ENCODE measurements at places on chromosomes 4 and X.
A peak's percentile ranks its signal among the peaks of the same experiment; 100 is the strongest.

- DNase-seq: no peak
Measured at GRCh38 chr4:31984872-31985271, 1264.7 kb downstream of the PCDH7 start.

DNA sequence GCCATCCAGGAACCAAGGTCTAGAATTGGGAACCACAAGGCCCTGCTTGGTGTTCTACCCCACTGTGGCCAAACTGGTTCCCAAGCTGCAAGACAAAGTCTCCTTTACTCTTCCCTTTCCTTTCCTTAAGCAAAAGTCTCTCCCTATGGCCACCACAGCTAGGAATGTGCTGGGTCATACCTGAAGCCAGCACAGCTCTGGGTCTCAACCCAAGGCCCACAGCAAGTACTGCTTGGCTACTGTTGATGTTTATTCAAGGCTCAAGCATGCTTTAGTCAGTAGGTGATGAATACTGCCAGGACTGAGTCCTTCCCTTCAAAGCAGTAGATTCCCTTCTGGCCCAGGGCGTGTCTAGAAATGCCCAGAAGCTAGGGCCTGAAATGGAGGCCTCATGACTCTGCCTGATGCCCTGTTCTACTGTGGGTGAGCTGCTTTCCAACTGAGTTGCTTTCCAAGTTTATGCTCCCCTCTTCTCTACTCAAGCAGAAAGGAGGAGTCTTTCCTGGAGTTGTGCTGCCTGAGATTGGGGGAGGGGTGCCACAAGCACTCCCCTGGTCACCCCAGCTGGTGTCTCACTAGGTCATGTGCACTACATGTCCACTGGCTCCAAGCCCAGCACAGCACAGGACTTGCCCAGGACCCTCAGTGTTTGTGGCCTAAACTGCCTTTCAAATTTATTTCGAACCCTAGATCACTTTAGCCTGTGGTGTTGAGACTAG is 44.9 kb downstream of the STAP1 start:
- no peak for DNase-seq

GRCh38 chrX:150696331-150696730 is 3.1 kb downstream of the MTMR1 start:
- no peak for DNase-seq

DNA sequence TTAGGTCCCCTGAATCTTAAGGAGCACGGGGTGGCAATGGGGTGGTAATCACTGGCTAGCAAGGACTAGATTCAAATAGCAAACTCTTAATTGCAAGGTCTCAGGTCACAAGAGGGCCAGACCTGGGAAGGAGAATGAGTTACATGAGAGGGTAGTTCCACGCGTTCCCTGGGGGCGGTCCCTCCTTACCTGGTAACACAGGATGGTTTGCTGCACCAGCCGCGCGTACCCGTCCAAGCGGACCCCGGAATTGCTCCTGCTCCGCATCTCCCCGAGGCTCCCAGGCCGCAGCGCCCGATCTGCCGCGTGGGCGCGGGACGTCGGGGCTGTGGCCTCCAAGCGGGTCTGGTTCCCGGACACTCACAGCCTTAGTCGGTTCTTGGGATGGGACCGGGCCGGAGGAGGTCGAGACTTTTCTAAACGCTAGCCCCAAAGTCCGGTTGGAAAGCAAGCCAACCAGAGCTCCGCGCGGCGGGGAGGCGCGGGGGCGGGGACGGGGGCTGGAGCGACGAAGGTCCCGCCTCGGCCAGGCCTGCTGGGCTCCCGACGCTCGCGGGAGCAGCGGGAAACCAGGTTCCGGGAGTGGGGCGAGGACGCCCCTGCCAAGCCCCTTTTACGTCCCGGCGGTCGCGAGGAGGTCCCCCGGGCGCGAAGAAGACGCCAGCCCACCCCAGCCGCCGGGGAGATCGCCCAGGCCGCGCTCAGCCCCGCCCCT is at the start of gene PHKA2:
PHKA2 (minus strand) TSS at position 449 of the 715 bp plus-strand sequence; CDS start at position 267, 182 bp downstream.
- DNase-seq: peak; percentile 1

- no peak for DNase-seq
Measured at GRCh38 chrX:65679071-65679540, 11.7 kb downstream of the MSN start.

DNA sequence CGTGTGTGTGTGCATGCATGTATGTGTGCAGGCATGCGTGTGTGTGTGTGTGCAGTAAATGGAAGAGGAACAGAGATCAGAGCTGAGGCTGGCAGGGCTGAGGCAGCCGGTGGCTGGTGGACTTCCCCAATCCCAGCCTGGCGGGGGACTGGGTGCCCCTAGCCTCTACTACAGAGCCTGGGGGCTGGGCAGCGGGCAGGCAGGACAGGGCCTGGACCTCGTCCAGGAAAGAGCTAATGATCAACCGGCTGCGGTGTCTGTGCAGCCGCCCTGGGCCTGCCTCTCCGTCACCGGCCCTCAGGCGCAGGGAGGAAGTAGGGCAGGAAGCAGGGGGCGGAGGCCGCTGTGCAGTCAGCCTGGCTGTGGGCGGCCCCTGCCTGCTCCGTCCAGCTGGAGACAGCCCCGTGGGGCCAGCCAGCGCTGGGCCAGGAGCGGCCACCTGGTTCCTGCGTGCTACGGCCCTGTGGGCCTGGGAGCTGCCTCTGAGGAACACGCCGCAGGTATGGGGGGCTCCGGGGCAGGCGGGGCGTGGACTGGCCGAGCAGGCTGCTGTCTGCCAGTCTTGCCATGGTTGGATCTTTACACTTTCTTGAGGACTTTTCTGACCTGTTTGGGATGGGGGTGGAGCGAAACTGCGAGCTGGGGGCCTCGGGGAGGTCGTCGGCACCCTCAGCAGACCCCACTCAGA is at the start of gene SH3TC1:
SH3TC1 (plus strand) TSS at position 385 of the 688 bp plus-strand sequence. CDS start 5,905 bp downstream, outside the sequence.
- peak; percentile 67 for DNase-seq

GRCh38 chr4:159766241-159766640 is 663.4 kb downstream of the RAPGEF2 start:
- no peak for DNase-seq

GRCh38 chrX:1178580-1179057 is 33.8 kb downstream of the CRLF2 start:
- no peak for DNase-seq

DNA sequence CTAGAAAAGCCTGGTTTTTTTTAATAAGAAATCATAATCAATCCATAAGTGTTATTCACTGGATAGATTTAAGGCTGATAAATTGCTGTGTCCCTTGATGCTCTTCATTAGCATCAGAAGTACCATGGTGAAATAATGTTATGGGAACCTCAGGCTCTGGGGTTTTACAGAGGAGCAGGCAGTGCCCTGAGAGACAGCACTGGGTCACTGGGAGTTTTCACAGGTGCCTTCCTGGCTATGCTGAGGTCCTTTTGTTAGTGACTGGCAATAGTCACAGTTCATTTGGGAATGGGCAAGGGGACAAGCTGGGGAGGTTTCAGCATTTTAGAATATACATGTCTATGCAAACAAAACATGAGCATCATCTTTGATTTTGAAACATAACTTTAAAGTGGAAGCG is 38.6 kb downstream of the ANK2 start:
- DNase-seq: no peak

GRCh38 chr4:3387154-3387942 is 54.4 kb upstream of the HGFAC start:
- no peak for DNase-seq

GRCh38 chrX:63418211-63418610 is 67.1 kb upstream of the SPIN4 start:
- DNase-seq: no peak

DNA sequence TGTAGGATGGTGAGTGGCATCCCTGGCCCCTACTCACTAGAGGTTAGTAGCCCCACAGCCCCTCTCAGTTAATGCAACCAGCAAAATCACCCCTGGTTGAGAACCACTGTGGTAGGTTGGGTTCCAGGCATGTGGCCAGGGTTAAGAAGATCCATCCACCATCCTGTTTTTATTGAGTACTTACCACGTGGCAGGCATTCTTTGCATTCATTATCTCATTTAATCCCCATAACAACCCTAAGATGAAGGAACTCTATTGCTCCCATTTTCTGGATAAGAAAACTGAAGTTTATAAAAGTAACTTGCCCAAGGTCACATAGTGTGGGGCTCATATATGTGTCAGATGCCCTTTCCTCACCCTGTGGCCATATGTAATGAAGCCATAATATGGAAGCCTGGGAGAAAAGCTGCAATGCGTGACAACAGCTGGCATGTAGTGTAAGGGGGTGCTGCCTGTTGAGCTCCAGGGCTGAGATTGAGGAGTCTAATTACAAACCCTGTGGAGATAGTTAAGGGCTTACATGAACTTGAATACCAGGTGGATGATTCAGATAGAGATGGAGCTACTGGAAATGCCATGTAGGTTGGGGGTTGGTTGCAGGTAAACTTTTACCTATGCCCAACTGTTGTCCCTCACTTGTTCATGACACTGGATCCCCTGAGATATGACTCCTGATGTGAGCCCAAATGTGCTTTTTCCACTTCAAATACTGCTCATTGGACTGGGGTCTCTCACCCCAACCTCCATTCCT is 100.2 kb upstream of the PGRMC2 start:
- no peak for DNase-seq

DNA sequence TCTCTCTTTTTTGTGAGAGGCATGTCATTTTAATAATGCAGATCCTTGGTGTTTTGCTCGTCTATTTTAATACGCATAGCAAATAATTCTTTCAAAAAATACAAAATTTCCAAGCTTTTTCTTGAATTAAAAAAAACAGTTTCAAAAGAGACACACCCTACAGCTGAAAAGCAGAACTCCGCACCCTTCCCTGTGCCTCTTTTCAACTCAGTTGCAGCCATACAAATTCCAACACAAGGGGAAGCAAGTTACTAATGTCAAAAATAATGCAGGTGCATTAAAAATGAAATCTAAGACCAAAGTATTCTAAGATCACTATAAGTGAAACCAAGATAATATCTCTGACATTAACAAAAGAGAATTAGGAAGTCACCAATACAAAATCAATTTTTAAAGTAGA is 66.6 kb downstream of the NR3C2 start:
- no peak for DNase-seq

DNA sequence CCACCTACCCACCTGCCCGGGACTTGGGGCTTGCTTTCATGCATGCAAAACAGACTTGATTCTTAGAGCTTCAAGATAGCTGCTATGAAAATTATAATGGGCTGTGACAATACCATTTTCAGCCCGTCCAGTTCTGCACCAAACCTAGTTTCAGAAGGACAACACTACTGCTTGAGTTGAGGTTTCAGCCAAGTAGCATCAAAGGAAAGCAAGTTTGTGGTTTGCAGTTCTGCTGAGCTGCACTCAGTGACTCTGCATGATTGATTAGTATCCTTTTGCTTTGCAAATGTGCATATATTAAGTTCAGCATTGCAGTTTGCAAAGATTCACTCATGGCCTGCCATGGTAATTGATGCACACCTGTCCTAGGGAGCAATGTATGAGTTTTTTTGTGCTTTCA is 442.7 kb downstream of the RPA4 start:
- DNase-seq: no peak

DNA sequence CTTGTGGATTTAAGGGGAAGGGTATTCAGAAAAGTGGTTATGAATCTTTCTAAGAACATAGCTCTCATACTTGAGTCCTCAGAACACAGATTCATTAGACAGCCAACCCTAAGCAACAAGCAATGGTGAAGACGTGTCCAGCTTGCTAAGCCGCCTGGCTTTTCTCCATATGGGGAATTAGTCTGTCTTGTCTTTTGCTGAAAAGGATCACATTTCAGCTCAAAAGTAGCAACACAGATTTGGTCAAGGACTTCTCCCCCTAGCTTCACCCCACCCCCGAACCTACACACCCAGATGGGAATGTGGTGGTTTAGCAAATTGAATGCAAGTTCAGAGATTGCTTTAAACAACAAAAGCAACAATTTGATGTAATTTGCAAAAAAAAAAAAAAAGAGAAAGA is 103.3 kb upstream of the RASGEF1B start:
- DNase-seq: no peak

GRCh38 chrX:16516232-16516876 is 133.6 kb upstream of the S100G start:
- DNase-seq: no peak

DNA sequence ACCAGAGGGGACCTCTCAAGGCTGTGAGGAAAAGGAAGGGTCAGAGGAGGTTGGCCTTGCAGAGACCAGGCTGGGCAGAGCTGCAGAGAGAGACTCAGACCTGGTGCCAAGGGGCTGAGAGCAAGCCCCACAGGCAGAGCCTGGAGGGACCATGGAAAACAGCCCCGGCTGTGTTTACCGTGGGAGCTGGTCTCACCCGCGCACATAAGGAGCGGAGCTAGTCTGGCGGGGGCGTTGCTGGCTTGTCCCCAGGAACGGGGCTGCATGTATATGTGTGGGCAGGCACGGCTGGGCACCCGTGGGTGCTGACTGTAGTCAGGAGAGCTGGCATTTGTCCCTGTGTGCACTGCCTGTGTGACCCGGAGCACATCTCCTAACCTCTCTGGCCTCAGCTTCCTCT is 45.7 kb downstream of the C4orf50 start:
- no peak for DNase-seq

GRCh38 chr4:15878011-15878410 is 60.5 kb downstream of the FGFBP1 start:
- DNase-seq: no peak

DNA sequence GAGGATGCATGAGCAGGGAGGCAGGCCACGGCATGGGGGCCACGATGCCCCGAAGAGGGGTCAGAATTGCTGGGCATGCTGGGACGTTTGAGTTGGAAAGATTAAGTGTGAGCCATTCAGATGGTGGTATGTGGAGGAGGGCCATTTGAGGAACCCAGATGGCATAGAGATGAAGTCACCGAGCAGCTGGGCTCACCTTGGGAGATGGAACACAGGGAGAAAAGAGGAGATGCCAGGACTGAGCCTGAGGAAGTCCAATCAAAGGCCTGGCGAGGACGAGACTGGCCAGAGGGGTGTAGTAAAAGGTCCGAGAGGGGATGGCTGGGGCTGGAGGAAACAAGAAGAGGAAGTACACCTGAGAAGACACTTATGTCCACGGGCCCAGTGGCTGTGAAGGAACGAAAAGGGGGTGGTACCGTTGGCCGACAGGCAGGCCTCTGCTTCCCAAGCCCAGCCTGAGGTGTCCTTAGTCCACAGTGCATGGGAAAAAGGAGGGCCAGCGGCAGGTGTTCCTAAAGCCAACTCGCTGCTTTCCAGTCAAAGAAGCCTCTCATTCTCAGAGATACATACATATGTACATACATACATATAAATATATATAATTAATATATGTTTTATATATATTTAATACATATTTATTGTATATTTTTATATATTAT is 54.6 kb upstream of the CLCN4 start:
- DNase-seq: no peak

GRCh38 chr4:66923081-66923865 is 622.0 kb downstream of the CENPC start:
- DNase-seq: no peak

DNA sequence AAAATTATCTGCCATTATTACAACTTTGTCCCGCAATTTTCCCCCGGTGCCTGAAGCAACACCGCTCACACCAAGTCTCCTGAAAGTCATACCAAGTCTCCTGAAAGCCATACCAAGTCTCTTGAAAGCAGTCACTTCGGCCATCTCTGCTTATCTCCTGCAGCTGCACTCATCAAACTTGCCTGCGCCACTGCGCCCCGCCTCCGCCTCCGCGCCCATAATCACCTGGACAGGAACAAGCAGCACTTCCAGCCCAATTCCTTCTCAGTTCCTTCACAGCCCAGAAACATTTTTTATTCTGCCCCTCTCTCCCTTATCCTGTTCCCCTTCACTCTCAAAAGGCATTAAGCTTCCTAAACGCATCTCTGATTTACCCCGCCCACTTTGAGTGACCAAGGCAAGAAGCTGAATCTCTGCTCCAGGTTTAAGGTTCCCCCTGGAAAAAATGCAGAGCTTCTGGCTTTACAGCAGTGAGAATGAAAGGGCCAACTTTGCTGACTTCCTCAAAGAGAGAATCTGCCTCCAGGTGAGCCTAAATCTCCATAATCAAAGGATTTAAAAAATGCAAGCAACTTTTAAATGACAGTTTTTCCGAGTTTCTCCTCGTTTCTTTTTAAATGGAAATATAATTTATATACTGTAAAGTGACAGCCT is 7.7 kb downstream of the GPR50 start:
- no peak for DNase-seq
